ENCODE measurements at places on chromosomes 3 and 15.

- DNase-seq = peak; percentile 2
Observed at GRCh38 chr3:158434412-158435038, 136.5 kb upstream of the MLF1 start.

- DNase-seq = no peak
Observed at GRCh38 chr3:119240101-119240590, 532 bp downstream of the B4GALT4 start.

DNA sequence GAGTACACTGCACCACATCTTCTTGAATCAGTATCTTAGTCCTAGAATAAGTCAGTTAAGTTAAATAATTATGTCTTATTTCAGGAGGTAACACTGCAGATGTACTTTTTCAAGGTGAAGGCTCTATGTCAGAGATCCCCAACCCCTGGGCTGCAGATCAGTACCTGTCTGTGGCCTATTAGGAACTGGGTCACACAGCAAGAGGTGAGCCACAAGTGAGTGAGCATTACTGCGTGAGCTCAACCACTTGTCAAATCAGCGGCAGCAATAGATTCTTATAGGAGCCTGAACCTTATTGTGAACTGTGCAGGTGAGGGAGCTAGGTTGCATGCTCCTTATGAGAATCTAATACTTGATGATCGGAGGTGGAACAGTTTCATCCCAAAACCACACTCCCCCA is 851.9 kb upstream of the ALCAM start:
- no peak for DNase-seq

DNA sequence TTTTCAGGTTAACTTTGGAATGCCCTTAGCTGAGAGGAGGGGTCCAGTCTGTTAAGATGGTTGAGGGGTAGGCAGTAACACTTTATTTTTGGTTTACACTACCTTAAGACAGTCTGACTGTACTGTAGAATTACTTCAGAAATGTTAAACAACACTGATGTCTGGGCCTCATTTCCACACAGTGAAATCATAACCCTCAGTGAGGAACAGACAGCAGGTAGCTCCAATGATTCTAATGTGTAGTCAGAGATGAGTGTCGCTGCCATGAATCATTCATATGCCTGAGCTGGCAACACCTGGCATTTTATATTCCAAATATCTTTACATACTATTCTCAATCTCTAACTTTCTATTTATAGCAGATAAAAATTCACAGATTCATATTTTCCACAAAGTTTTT is 37.3 kb upstream of the POU1F1 start:
- no peak for DNase-seq

DNA sequence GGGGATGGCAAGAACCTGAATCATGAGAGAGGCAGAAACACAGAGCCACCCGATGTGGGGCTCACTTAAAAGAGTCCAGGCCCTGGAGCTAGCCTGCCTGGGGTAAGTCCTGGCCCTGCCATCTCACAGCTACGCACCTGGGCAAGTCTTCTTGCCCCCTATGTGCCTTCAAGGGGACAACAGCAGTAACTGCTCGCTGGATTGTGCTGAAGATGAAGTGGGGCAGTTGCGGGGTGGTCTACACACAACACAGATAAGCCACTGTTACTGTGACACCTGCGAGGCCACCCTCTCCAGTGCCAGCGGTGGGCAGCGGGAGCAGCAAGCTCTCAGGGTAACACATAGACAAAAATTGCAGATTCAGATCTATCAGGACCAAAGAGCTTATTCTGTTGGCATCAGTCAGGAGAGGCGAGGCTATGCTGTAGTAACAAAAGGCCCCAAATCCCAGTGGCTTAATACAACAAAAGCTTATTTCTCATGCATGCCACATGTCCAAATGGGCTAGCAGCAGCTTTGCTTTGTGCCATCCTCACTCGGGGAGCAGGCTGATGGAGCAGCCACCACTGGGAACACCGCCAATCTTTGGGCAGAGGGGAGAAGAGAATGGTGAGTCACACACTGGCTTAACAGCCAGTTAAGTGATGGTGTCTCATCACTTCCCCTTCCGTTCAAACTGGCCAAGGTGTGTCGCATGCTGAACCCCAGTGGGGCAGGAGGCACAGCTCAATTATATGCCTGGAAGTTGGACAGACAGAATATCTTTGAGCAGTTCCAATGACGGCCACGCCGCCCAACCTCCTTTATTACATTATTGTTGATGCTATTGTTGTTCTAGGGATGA is 78.3 kb downstream of the WNT7A start:
- no peak for DNase-seq

GRCh38 chr3:197209366-197210260 is 88.8 kb downstream of the DLG1 start:
- DNase-seq = no peak

- no peak for DNase-seq
Observed at GRCh38 chr3:55860049-55860721, 373.1 kb upstream of the WNT5A start.

GRCh38 chr3:61526308-61526707 is 35.1 kb upstream of the PTPRG start:
- no peak for DNase-seq

GRCh38 chr15:100769043-100769974 is 110.3 kb upstream of the ALDH1A3 start:
- no peak for DNase-seq

DNA sequence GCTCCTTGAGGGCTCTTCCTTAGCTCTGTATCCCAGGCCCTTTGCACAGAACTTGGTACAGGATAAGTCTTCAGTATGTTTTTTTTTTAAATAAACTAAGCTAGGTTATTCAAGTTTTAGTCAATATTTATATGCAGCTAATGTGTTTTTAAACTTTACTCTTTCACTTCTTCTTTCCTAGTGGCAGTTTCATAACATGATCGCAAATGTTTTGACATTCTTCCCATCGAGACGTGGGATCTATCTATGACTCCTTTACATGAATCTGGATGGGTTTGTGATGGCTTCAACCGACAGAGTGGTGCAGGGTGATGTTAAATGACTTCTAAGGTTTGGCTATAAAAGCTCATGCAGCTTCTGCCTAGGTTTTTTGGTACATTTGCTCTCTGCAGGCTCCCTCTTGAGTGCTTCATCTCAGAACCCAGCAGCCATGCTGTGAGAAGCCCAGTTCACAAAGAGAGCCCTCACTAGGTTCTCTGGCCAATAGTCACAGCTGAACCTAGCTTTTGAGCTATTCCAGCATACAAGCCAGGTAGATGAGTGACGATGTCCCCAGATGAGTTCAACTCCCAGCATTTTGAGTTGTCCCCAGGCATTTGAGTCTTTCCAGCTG is 13.5 kb upstream of the MECOM start:
- DNase-seq = no peak

DNA sequence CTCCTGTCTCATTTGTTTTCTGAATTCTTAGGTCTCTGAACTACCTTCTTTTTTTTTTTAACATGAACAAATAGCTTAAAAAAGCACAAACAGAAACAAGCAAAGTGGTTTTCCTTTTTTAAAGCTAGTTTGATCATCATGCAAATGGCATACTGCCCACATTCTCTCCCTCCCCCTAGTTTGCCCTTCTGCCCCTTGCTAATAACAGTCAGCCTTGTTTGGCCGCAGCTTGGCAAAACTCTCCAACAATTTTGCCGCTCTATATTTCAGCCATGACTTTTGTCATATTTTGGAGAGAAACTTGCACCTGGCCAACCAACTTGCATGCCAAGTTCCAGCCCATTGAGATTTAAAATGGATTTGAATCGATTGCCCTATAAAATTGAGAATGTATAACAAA is 666.0 kb upstream of the NR2F2 start:
- no peak for DNase-seq

GRCh38 chr15:92178911-92179310 is 214.8 kb upstream of the ST8SIA2 start:
- no peak for DNase-seq

DNA sequence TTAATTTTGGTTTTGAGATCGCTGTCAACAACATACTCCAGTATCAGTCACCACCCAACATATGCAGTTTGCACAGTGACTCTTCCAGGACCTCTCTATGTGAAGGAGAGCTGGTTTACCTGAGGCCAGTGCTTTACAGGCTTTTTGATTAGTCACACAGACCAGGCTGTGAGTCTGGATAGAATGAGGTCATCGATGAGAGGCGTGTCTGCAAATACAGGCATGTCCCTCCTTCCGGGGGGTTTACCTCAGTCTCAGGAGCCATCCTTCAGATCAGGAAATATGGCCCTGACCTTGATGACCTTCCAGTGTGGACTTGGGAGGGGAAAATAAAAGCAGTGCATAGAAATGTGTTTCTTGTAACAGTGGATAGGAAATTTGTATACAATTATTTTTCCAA is 46.9 kb downstream of the KBTBD12 start:
- DNase-seq = no peak

DNA sequence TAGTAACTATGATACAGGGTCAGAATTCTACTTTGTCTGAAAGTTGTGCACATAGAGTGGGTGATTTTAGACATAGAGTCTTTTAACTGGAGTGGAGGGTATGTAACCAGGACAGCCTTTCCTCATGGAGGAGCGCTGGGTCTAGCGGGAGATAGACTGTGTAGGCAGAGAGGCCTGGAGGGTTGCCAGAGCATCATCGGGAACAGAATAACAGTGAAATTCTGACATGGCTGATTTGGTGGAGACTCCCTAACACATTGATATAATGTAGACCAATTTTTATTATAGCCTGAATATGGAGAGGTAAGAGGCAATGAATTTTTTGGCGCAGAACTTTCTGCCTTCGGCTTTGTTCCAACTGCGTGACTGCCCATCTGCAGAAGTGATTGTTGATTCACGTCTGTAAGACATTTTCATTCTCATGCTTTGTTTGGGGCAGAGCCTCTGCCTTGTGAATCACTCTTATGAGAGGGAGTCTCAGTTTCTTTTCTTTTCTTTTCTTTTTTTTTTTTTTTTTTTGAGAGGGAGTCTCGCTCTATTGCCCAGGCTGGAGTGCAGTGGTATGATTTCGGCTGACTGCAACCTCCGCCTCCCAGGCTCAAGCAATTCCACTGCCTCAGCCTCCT is 16.0 kb downstream of the LPP start:
- DNase-seq = no peak

GRCh38 chr15:99238849-99239248 is 10.5 kb downstream of the TTC23 start:
- DNase-seq = no peak

DNA sequence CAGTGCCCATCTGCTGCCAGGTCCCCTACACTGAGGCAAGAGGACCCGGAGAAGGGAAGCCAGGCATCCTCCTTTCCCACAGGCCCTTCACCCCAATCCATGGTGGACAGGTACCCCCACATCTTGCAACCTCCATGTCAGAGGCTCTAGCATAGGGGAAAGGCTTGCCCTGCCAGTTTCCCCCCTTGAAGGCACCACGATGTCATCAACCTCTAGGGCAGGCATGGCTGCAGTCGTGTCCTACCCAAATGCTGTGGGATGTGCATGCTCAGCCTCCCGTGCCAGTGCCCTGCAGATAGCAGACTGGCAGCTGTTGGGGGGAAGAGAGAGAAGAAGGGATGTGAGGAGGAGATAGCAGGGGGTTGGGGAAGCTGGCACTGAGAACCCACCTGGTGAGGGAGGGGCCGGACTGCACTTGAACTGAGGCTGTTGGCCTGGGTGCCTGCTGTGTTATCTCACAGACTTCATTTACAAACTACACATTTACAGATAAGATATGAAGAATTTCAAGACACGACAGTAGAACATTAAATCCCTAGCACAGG is 197.5 kb downstream of the ADAMTS9 start:
- DNase-seq = no peak

DNA sequence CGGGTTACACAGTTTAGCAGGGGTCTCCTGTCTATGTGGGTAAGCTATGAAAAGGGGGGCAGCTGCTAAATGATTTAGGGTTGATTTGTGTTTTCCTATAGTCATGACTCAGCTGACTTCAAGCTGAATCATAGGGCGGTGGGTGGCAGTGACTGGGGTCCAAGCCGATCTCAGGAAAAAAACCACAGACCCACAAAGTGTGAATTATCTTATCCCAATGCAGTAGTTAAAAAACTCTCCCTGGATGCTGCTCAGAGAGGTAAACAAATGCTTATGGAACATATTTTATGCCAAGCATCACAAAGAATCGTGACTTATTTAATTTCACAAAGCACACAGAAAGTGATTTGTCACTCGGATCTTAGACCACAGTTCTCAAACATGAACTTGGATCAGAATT is 18.4 kb upstream of the TOPAZ1 start:
- DNase-seq = no peak

GRCh38 chr3:172033396-172033795 is 6.0 kb upstream of the FNDC3B start:
- no peak for DNase-seq

- DNase-seq = no peak
Observed at GRCh38 chr3:197580253-197580691, 24.5 kb upstream of the BDH1 start.

- DNase-seq = no peak
Observed at GRCh38 chr3:98594628-98595324, 1.4 kb upstream of the CPOX start.

GRCh38 chr3:140019946-140020345 is 85.0 kb downstream of the CLSTN2 start:
- DNase-seq = no peak

- no peak for DNase-seq
Observed at GRCh38 chr3:87179642-87180041, 47.5 kb upstream of the CHMP2B start.

GRCh38 chr15:100180921-100181320 is 160.9 kb downstream of the ADAMTS17 start:
- no peak for DNase-seq

- no peak for DNase-seq
Observed at GRCh38 chr3:29004885-29005599, 275.8 kb upstream of the RBMS3 start.

DNA sequence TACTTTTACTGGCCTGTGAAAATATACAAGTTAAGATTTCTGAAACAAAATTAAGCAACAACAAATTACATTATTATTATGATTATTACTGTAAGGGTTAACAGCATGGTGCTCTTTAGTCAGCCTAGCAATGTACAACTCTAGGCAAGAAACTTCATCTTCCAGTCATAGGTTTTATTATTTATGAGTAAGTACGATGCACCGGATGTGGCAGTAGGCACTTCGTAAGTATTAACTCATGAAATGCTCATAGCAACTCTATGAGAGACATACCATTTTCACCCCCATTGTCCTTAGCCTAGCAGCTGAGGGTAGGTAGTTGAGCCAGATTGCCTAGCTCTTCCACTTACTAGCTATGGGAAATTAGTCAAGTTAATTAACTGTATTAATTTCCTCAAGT is 68.0 kb upstream of the PTPRG start:
- no peak for DNase-seq

DNA sequence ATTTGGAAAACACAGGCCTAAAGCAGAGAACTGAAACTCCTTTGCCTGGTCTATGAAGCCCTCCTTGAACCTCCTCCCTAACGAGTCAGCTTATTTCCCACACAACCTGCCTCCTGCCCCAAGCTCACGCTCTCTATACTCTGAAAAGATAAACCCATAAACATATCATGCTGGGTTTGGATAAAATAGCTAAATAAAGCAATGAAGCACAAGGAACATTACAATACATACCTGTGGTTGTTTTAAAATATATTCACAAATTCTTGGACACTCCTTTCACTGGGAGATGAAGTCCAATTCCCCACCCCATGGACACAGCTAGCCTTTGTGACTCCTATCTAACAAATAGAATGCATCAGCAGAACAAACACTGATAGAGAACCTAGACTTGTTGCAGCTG is 98.2 kb downstream of the PLCH1 start:
- DNase-seq = no peak
